Fibroblast of upper back skin (primary cell): ENCODE measurements at places on chromosomes 6 and 20.

DNA sequence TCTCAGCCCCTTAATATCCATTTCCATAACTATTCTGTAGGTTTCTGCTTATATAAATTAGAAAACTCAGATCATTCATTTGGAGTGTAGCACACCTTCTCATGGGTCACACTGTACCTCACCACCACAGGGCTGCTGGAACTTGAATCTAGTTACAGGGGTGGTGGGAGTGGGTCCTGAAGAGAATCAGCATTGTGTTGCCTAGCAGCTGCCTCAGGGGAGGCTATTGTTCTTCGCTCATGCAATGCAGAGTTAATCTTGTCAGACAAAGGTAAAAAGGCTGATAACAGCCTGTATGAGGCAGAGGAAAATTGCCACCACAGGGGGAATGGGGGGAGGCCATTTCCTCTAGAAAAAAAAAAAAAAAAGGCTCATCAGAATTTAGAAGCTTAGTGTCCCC lies 496.0 kb upstream of the ADGRB3 start:
- DNase-seq = no peak

- DNase-seq = no peak
Observed at GRCh38 chr6:88135578-88136114, 30.5 kb downstream of the CNR1 start.

- no peak for DNase-seq
Observed at GRCh38 chr6:139133262-139134063, 1.4 kb upstream of the HECA start.

GRCh38 chr20:54347166-54347833 lies 128.1 kb upstream of the DOK5 start:
- no peak for DNase-seq

- peak; percentile 64 for DNase-seq
Observed at GRCh38 chr6:105324386-105324950, 78.4 kb downstream of the PREP start.

GRCh38 chr6:47780510-47781356 lies 1.1 kb upstream of the OPN5 start:
- DNase-seq = peak; percentile 65

- no peak for DNase-seq
Observed at GRCh38 chr20:20447196-20447595, 79.3 kb downstream of the INSM1 start.

DNA sequence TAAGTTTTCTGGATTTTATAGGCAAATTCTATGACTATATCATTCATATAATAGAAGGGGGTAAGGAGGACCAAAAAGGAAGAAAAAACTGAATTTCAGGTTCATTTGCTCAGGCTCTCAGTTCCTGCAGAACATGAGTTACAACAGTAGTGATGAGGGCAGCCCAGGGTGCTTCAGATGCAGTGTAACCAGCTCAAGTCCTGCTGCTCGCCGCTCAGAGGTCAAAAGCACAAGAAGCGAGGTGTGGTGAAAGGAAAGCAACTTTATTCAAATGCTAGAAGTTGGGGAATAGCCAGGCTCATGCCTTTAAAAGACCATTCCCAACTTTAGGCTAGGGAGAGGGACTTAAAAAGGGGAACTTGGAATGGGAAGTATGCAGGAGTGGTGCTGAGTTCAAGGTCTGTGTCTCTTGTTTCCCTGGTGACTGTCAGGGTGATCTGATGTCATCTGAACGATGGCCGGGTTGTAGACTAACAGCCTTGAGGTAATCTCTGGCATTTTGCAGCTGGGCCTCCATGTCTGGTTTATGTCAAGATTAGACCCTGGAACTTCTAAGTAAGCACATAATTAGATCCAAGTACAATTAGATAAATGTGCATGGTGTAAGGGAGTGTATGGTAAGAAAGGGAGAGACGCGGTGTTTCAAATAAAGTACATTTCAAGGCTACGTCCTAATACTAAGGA lies 14.5 kb upstream of the SEC63 start:
- no peak for DNase-seq

GRCh38 chr20:59318201-59318790 lies 17.9 kb downstream of the EDN3 start:
- DNase-seq = no peak

- DNase-seq = no peak
Observed at GRCh38 chr6:161424421-161424820, 150.6 kb upstream of the AGPAT4 start.

DNA sequence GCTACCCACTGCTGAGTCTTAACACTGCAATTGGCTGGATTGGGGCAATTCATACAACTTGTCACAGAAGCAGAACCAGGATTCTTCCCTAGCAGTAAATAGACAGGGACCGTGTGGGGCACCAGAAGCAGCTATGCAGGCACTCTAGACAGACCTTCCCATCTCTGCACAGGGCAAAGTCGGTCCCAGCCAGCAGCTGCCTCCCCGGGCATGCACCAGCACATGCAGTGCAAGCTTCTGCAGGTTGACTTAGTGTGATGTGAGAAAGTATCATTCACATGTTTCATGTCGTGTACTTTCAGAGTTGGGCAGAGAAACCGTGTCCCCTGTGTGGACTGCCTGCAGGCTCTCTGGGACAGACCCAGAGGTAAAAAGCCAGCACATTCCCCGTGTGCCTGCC lies 98.0 kb upstream of the FOXA2 start:
- no peak for DNase-seq

GRCh38 chr6:151436802-151437201 lies 15.1 kb downstream of the RMND1 start:
- DNase-seq = peak; percentile 93

DNA sequence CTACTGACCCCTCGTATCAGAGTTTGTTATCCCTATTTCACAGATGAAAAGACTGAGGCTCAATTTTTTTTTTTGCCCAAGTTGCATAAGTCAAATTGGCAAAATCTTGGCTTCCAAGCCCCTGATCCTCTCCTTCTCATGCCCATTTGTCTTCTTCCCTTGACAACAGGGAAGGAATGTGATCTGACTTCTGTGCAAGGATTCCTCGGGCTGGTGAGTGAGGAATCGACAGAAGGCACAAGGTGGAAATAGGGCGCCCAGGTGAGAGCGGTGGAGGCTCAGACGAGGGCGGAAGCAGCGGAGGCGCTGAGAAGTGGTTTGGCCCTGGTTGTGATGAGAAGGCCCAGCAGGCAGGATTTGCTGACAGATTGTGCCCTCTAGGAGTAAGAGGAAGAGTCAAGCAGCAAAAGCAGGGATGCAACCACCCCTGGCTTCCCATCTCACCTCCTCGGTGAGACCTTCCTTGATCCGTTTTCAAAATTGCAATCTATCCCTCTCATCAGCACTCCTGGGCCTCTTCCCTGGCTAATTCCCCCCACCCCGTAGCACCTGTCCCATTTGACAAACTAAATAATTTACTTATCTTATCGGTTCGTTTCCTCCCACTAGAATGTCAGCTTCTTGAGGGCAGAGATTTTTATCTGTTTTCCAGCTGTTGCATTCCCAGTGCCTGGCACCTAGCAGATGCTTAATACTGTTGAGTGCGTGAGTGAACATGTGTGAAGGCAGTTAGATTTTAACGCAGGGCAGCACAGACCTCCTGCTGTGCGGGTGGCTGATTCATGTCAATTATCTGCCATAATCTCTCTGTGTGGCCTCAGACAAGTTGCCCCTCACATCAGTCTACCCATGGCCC lies 3.7 kb upstream of the SIRPA start:
- DNase-seq = no peak

DNA sequence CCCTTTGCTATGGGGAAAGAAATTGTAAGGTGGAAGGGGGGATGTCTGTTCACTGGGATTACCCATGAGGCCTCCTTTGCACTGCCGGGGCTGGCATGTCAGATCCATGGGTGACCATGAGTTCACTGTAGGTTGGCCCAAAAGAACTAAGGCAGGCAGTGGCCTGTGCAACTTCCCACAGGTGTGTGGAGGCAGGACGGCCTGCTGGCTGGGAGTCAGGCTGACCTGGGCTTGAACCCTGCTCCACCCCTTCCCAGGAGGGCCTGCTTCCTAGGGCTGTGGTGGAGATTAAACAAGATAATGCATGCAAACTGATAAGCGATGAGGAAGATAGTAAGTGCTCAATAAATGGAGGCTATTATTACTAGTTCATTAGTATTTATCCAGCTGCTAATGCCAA lies 163.0 kb downstream of the EYA2 start:
- DNase-seq = no peak

DNA sequence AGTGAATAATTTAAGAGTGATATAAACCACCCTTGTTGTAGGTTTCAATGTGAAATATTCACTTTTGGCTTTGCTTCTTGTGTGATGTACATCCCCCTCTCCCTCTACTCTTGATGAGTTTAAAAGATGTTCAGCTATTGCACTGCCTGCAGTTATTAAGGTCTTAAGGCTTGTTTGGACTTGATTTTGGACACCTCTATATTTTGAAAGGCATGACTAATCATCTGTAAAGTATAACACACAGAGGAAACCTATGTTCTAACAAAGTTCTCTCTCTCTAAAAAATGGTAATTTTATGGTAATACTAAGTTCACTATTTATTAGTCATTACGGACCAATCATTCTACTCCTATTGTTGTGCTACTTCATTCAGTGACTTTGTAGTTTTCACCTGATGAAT lies 1719.9 kb downstream of the GRIK2 start:
- no peak for DNase-seq

- no peak for DNase-seq
Observed at GRCh38 chr20:24586523-24586840, 117.1 kb downstream of the SYNDIG1 start.

DNA sequence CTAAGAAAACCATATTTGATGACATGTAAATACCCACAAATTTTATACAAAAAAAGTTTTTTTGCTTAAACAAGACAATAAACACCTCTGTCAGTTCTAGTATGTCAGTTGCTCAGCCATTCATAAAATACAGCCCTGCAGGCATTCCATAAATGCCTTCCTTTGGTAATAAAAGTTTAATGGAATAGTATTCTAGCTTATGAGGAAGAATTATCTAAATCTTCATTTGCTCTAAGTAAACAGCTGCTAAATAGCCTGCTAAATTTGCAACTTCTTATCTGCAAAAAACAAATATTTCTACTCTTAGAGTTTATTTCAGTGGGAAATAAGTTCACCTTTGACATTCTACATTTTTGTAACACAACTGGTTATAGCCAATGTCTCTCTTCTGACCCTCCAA lies 108.8 kb downstream of the SMLR1 start:
- no peak for DNase-seq

DNA sequence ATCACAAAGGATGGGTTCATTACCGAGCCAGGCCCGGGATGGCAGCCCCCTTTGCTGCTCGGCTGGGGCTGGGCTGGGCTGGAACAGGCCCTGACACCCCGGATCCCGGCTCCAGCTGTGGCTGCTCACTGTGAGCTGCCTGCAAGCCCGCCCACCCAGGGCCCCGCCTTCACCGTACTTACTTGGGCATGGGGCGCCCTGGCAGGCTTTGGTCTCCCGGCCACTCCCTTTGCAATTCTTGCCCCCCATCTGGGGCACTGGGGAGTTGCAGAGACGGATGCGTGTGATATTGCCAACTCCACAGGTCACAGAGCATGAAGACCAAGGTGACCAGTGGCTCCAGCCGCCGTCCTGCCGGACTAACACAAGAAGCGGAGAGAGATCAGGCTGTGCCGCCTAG lies 16.7 kb downstream of the THBS2 start:
- DNase-seq = no peak

DNA sequence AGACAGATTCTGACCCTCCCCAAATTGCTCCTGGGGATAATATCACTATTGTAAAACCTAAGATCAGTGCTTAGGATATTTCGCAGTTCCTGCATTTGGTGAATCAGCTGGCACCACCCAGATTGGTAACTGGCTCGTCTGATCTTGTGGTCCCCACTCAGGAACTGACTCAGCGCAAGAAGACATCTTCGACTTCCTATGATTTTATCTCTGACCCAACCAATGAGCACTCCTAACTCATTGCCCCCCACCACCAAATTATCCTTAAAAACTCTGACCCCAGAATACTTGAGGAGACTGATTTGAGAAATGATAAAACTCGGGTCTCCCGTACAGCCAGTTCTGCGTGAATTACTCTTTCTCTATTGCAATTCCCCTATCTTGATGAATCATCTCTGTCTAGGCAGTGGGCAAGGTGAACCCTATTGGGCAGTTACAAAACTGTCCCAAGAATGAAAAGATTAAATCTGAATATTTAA lies 55.7 kb upstream of the PRND start:
- DNase-seq = peak; percentile 29

- DNase-seq = no peak
Observed at GRCh38 chr6:102493485-102493884, 1100.0 kb downstream of the GRIK2 start.

DNA sequence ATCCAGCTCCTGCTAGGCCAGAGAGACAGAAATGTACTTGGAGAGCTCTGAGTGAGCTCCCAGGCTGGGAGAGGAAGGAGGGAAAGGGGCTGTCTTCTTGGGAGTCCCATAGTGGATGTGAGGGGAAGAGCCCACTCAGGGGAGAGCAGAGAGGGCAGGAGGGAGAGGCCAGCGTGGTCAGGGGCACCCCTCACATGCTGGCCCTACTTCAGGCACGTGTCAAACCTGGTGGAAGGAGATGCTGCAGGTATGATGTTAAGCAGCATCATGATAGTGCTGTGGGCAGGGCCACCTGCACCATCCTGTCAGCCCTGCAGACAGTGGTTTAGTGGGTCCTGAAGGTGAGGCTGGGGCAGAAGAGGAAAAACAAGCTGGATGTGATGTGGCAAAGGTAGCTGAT lies 265.4 kb upstream of the RNF24 start:
- DNase-seq = no peak

GRCh38 chr6:105733556-105734162 lies 330.8 kb upstream of the PREP start:
- peak; percentile 24 for DNase-seq

DNA sequence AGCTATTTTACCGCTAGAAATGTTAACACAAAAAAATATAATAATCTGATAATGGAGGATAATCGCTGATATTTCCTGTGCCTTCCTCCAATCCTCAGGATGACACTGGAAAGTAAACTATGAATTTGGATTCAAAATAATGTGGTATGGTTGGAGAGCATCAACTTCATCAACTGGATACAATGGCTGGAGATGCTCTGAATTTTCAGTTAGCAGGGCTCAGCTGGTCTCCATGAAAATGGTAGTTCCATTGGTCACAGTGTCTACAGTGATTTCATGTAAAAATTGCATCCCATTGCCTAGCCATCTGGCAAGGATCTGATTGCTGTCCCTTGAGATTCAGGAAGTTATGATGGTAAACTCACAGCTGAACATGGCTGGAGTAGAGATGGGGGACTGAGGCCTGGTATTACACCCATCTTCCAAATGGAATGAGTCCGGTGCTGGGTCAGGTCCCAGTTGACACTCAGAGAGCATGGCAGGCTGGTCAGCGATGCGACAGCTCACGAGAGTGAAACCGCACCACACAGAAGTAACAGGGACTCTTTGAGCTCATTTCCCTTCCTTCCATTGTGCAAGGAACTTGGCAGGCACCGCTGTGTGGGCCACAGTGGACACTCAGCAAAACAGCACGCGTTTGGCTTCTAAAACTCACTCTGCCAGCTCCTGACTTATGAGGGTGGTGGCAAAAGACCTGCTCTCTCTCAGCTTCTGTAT lies 142.4 kb upstream of the TNFAIP3 start:
- DNase-seq = no peak

- DNase-seq = no peak
Observed at GRCh38 chr6:43082806-43083655, 6.9 kb downstream of the PTK7 start.

GRCh38 chr6:149031859-149032598 lies 285.2 kb downstream of the UST start:
- DNase-seq = peak; percentile 87
